ENCODE measurements at places on chromosomes 7 and 10. TPM values are rescaled to one million over a fixed set of nuclear protein-coding genes. Genes with fewer than 3 reads are reported as not detected.

Gene DTX2
- total RNA-seq: 27.4 TPM

Gene ITPRID1
- not detected for total RNA-seq

Gene TAC1
- total RNA-seq: 0.13 TPM

Gene SPDYE18
- total RNA-seq: not detected

Gene MARCHF5
- total RNA-seq: 66.2 TPM

Gene SMO
- 2.9 TPM for total RNA-seq

Gene PRPS1L1
- total RNA-seq: not detected

Gene HOXA1
- total RNA-seq: 8.8 TPM

Gene TSPAN33
- total RNA-seq: 5.4 TPM

Gene SPAM1
- total RNA-seq: not detected

Gene OR2A12
- total RNA-seq: not detected

- no peak for DNase-seq
Measured at GRCh38 chr7:26978146-26978545, 113.8 kb upstream of the SKAP2 start.

DNA sequence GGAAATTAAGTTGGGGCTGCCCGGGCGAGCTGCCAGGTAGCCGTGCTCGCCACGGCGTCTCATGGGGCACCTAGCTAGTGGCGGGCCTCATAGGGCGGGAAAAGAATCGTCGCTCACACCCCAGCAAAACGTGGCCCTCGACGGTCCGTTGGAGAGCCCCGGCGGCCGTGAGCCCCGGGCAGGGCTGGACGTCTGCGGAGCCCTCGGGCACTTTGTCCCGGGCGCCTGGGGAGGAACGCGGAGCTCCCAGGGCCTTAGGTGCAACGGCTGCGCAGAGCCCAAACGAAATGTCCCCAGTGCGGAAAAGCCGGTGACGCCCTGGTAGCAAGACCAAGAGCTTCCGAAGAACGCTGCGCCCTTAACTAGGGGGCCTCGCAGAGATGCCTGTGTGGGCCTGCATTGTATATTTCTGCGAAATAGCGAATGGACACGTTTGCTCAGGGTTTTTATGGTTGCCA, 866 bp upstream of the SFMBT2 start:
- no peak for DNase-seq

- DNase-seq: peak; percentile 96
Measured at GRCh38 chr7:116211006-116211912, 920 bp downstream of the TES start.

GRCh38 chr7:136114966-136115762, 138.0 kb upstream of the MTPN start:
- DNase-seq: peak; percentile 33

DNA sequence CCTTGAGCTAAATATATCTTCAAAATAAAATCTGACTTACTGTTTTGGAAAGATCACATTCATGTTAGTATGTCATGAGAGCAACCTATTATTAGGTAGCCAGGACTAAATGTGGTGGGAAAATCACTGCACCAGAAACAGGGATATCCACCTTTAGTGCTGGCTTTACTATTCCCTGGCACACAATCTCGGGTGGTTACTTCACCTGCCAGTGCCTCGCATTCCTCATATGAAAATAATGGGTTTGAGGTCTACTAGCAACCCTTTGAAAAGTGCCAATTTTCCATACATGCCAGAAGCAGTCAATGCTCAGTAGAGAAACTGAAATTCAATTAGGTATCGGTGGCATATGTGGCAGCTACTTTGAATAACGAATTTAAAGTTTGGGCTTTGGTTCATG, 36.8 kb downstream of the PTN start:
- no peak for DNase-seq

DNA sequence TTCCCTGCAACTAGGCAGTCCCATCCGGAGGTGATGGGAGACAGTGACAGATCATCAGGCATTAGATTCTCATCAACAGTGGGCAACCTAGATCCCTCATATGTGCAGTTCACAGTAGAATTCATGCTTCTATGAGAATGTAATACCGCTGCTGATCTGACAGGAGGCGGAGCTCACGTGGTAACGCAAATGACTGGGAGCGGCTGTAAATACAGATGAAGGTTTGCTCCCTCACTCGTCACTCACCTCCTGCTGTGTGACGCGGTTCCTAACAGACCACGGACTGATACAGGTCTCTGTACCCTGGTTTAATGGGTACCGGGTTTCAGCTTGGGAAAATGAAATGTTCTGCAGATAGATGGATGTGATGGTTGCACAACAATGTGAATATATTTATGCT, 47.8 kb upstream of the PIK3AP1 start:
- DNase-seq: no peak

- DNase-seq: no peak
Measured at GRCh38 chr7:31106303-31107105, 54.4 kb downstream of the ADCYAP1R1 start.

GRCh38 chr7:64180989-64181388, 26.0 kb upstream of the ZNF735 start:
- no peak for DNase-seq

DNA sequence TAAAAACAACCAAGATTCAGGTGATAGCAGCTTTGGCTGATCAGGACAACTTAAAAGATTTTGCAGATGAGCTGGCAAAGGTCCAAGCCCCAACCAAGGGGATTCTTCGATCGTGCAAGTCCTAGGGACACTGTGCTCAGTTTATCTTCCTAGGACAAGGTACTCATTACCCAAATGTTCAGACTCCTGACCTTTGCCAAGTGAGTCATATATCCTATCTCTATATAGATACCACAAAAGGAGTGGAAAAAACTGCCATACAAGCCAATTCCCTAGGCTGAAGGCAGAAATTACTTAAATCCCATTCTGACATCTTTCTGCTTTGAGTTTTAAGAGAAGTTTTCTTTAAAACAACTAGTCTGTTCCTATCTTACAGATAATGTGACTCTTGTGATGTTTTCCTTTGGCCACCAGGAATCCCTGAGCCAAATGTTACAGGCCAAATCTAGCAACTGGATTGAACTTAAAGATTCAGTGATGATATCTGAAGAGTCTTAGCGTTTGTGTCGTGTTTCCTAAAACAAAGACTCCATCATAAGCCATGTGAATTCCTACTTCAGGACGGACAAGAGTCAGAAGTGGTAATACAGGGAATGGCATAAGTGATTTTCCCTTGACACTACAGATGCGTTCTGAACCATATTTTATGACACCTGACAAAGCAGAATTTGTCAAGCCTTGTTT, 142.6 kb upstream of the ASAH2 start:
- DNase-seq: no peak

- no peak for DNase-seq
Measured at GRCh38 chr10:101856626-101857025, 13.0 kb upstream of the KCNIP2 start.

- no peak for DNase-seq
Measured at GRCh38 chr10:124998624-124999291, 56.8 kb downstream of the ZRANB1 start.

DNA sequence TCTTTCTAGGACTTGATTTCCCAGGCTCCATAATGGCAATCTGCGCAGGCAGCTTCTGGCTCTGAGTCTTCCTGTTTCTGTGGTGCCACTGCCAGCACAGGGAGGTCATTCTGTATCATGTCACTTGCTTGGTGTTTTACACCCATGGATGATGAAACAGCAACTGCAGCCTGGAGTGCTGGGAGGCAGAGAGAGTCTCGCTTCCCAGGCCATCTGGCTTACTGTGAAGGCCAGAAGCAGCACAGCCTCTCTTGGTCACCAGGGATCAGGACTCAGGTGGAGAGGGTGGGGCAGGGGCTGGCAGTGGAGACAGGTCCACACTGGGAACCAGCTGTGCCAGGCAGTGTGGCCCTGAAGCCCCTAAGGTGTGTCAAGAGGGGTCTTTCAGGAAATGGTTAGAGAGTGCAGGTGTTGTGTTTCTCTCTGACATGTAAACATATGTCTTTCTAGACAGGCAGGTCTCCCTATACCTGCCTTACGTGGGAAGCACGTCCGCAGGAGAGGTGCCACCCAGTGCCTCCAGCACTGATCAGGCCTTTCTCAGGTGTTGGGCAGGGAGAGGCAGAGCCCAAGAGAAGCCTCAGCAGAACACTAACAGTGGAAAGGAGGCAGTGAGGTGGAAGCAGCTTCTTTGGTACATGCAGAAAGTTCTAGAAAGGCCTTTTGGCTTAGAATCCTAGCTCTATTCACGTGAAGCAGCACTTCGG, 71.4 kb downstream of the INSIG1 start:
- no peak for DNase-seq

DNA sequence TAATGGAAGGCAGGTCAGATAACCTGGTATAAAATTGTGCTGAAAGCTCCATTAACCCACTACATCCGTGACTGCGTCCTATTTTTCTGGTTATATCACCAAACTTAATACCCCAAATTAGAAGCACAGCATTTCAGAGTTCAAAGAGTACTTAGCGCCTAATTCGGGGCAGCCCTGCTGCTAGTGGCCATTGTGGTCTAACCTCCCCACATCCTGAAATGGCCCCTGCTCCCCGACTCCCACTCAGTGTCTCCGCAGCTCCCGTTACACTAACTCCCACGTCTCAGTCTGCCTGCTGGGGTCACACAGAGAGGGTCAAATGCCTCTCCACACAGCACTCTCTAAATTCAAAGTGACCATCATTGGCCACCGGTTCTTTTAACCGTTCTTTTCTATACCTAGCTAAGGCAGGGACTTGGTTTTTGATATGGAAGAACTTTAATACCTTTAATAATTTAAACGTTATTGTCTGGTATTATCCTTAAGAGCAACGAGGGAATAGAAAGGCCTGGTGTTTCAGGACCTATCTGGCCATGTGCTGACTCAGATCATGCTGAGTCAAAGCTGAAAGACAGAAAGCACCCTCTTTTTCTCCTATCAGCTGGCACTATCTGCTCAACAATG, 117.1 kb downstream of the KMT2E start:
- no peak for DNase-seq

GRCh38 chr10:436013-436697, 253.3 kb downstream of the DIP2C start:
- no peak for DNase-seq

DNA sequence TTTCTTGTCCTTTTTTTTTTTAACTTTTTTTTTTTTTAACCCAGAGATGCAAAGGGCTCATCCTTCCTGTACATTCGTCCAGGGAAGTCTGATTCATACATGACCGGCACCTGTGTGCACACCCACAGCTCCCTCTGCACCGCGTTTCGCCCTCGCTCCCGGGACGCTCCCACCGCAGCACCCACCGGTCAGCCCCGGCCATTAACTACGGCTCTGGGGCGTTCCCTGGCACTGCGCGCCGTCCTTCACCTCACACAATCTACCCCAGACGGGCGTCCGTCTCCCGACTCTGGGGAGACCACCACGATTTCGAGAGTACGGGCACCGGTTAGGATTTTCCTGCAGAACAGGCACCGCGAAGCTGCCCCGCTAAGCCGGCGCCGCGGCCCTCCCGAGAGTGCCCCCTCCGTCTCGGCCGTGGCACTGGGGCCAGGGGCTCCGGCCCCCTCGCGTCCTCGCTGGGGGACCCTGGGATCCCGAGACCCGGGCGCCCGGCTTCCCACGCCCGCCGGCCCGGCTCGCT, 452 bp downstream of the ATE1 start:
- no peak for DNase-seq

GRCh38 chr10:3020311-3020710, 47.0 kb upstream of the PFKP start:
- no peak for DNase-seq

DNA sequence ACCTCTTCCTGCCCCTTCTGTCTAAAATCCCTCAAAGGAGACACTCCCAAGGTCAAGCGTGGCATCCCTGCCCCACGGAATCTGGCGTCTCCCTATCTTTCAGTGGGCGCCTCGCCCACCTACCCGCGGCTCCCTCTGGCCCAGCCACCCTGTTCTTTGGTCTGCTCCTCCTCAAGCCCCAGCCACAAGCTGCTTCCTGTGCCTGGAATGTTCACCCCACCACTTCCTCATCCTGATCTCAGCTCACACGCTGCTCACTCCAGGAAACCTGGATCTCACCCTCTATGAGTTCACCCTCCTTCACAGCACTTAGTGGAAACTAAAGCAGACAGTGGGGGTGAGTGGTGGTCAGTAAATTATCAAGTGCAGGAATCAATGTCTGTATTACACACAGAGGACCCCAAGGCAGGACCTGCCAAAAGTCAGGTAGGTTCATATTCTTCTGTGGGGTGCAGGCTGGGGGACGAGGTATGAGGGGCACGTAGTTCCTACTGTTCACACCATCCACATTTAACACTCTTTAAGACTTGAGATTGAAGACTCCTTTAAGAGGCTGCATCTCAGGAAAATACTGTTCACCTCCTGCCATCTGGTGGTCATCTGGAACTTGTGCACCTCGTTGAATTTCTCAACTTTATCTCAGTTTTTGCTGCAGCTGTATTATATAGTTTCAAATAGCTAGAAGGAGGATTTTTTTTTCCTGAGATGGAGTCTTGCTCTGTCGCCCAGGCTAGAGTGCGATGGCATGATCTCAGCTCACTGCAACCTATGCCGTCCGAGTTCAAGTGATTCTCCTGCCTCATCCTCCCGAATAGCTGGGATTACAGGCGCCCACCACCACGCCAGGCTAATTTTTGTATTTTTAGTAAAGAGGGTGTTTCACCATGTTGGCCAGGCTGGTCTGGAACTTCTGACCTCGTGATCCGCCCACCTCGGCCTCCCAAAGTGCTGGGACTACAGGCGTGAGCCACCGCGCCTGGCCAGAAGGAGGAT, 166.6 kb downstream of the ARHGAP21 start:
- DNase-seq: peak; percentile 42

- no peak for DNase-seq
Measured at GRCh38 chr7:29090836-29091601, 55.3 kb downstream of the CPVL start.

GRCh38 chr10:35720366-35720765, 78.3 kb upstream of the FZD8 start:
- no peak for DNase-seq

GRCh38 chr7:120431016-120431415, 158.0 kb downstream of the KCND2 start:
- DNase-seq: no peak

GRCh38 chr7:2433713-2434550, 30.5 kb downstream of the CHST12 start:
- no peak for DNase-seq

- no peak for DNase-seq
Measured at GRCh38 chr7:101950450-101951119, 133.2 kb downstream of the CUX1 start.
